ENCODE measurements at places on chromosomes 1 and 21.

GRCh38 chr1:183346276-183346732, 71.9 kb downstream of the NMNAT2 start:
- H3K36me3 ChIP-seq: no peaks in the 10 kb centered on the region
- DNase-seq: no peak
- no peak overlapping the region for H3K27ac ChIP-seq
- H3K27me3 ChIP-seq: no peaks in the 10 kb centered on the region
- no peak overlapping the region for H3K4me3 ChIP-seq

DNA sequence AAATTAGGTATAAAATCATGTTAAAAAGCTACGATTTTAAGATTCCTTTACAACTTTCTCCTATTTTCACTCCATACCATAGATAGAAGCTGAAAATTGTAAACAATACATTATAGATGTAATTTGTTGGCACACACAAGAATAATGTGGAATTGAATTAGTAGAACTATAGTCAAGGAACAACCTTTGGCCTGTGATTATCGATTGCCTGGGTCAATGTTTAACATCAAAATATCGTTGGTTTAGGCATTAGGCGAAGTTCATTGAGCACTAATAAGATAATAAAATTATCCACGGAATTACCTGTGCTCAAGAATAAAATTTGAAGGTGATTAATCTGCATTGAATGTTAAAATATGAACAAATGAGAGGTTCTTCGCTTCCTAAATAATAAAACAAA, 455.1 kb upstream of the ZP4 start:
- no peaks in the 10 kb centered on the region for H3K36me3 ChIP-seq
- H3K27ac ChIP-seq: no peak overlapping the region
- H3K4me3 ChIP-seq: no peak overlapping the region

- no peaks in the 10 kb centered on the region for H3K27me3 ChIP-seq
- DNase-seq: no peak
- no peak overlapping the region for H3K4me3 ChIP-seq
- peak overlapping the region; percentile 70 for H3K27ac ChIP-seq
- H3K4me1 ChIP-seq: peaks cover 20% of the 10 kb centered on the region
Measured at GRCh38 chr1:10386761-10387676, 11.8 kb upstream of the PGD start.

- no peak for DNase-seq
- no peaks in the 10 kb centered on the region for H3K36me3 ChIP-seq
- no peak overlapping the region for H3K27ac ChIP-seq
- H3K27me3 ChIP-seq: peaks cover 13% of the 10 kb centered on the region
- H3K4me3 ChIP-seq: no peak overlapping the region
Measured at GRCh38 chr1:219906924-219907771, 21.2 kb downstream of the SLC30A10 start.

- peak overlapping the region; percentile 56 for H3K27ac ChIP-seq
- H3K4me1 ChIP-seq: peaks cover 83% of the 10 kb centered on the region
- peaks cover 78% of the 10 kb centered on the region for H3K36me3 ChIP-seq
- no peak overlapping the region for H3K4me3 ChIP-seq
- DNase-seq: peak; percentile 56
Measured at GRCh38 chr1:204456826-204457442, 37.7 kb downstream of the PIK3C2B start.

- no peaks in the 10 kb centered on the region for H3K36me3 ChIP-seq
- H3K4me3 ChIP-seq: no peak overlapping the region
- no peak overlapping the region for H3K27ac ChIP-seq
- no peak for DNase-seq
- H3K4me1 ChIP-seq: no peaks in the 10 kb centered on the region
Measured at GRCh38 chr1:241156231-241156965, 200.6 kb downstream of the RGS7 start.

- peak overlapping the region; percentile 27 for H3K4me3 ChIP-seq
- H3K27ac ChIP-seq: peak overlapping the region; percentile 76
- peaks cover 28% of the 10 kb centered on the region for H3K4me1 ChIP-seq
- H3K27me3 ChIP-seq: no peaks in the 10 kb centered on the region
- no peaks in the 10 kb centered on the region for H3K36me3 ChIP-seq
Measured at GRCh38 chr1:229579059-229579673, 20.7 kb upstream of the ABCB10 start.

DNA sequence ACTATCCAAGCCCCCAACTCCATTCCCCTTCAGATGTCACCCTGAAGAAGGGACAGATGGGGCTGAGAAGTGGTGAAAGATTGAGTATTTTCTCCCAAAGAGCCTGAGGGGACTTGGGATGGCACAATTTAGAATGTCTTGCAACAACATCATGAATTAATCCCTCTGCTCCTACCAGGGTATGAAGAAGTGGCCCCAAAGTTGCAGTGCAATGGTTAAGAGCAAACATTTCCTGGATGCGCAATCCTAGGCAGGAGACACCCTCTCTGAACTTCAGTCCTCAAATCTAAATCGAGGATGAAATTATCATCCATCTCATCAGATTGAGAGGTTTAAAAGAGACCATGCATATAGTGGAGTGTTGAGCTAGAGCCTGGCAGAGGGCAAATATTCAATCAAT, 28.6 kb upstream of the CITED4 start:
- H3K4me3 ChIP-seq: no peak overlapping the region
- no peaks in the 10 kb centered on the region for H3K27me3 ChIP-seq
- no peak for DNase-seq
- H3K27ac ChIP-seq: no peak overlapping the region

GRCh38 chr1:34770891-34771504, 10.0 kb upstream of the GJB3 start:
- no peak for DNase-seq
- H3K36me3 ChIP-seq: no peaks in the 10 kb centered on the region
- H3K4me3 ChIP-seq: no peak overlapping the region
- no peaks in the 10 kb centered on the region for H3K4me1 ChIP-seq

DNA sequence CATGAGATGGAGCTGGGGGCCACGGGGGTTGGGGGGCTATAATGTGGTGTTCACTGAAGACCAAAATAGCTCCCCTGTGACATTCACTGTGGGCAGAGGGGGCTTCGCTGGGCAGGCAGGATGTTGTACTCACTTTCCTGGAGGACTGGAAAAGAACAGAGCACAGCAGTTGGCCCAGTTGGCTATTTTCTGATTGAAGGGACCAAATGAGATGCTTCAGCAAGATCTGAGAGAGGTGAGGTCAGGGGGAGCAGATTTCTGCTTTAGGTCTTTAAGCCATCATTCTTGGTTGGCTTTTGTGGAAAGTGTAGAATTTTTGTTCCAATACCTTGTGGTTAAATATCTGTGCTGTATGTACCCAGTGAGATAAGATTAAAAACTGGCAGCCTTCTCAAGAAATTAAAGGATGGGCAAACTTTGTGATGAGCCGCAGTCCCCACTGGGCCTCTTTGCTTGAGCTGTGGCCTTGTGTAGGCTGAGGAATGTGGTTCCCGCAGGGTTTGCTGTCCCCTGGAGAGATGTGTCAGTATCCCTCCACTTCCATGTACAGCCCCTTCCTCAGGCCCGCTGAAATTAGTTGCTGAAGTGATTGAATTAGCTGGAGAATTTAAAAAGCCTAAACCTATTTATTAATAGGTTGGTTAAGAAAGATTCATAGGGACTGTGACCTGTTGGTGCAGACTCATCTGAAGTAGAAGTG, 80.7 kb downstream of the ATP5PO start:
- no peak overlapping the region for H3K4me3 ChIP-seq
- no peaks in the 10 kb centered on the region for H3K4me1 ChIP-seq
- H3K27me3 ChIP-seq: no peaks in the 10 kb centered on the region
- DNase-seq: no peak
- peaks cover 75% of the 10 kb centered on the region for H3K36me3 ChIP-seq

DNA sequence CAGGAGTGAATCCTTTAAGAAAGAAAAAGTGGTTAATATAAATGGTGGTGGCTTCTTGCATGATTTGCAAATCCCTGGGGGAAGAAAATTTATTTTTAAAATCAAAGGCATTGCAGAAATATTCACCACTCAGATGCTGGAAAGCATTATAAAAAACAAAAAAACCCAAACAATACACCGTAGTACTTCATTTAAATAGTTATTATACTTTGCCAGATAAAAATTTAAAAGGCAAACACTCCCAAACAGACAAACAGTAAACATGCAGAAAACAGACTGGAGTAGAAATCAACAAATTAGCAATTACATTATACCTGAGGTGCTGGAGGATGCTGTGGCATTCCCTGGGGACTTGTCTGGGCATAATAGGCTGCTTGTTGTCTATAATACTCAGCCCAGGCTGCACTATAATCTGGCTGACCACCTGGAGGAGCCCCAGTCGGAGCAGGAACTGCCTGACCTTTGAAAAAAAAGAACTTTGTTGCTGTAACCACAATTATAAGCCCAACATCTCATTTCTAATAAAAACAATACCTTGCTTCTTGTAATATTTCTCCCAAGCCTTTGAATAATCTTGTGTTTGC, 29.9 kb downstream of the FUBP1 start:
- H3K4me1 ChIP-seq: peaks cover 39% of the 10 kb centered on the region
- peaks cover 76% of the 10 kb centered on the region for H3K36me3 ChIP-seq
- H3K27ac ChIP-seq: peak overlapping the region; percentile 1
- DNase-seq: no peak

DNA sequence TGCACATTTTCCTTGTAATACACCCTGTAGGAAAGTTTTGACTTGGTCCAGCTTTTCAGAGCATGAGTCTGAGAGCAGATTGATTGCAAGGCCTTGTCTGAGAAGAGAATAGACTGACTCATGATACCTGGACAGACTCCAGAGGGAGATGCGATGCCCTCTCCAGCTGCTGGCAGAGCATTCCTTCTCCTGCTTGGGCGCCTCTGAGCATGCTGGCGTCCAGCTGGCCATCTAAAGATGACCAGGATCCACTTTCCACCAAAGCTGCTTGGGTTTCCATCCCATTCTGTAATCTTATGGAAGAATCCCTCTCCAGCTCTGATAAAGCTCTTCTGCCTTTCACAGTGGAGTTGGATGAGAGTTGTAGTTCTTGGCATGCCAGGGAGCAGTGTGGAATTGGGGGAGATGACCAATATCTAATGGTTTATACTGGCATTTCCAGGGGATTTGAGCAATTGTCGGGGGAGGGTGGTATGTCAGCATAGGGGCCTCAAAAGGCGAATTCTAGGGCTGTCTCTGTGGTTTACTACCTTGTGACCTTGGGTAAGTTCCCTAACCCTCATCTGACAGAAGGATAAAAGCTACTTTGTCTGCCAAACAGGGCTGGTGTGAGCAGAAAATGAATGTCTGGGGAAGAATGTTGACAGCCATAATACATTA, 19.5 kb downstream of the SZRD1 start:
- H3K4me1 ChIP-seq: peaks cover 79% of the 10 kb centered on the region
- no peaks in the 10 kb centered on the region for H3K27me3 ChIP-seq
- DNase-seq: no peak
- H3K4me3 ChIP-seq: peak overlapping the region; percentile 39
